Dermis blood vessel endothelial cell (primary cell): ENCODE measurements at places on chromosomes 6 and 20. TPM values are rescaled to one million over a fixed set of nuclear protein-coding genes. Genes with fewer than 3 reads are reported as not detected.

DNA sequence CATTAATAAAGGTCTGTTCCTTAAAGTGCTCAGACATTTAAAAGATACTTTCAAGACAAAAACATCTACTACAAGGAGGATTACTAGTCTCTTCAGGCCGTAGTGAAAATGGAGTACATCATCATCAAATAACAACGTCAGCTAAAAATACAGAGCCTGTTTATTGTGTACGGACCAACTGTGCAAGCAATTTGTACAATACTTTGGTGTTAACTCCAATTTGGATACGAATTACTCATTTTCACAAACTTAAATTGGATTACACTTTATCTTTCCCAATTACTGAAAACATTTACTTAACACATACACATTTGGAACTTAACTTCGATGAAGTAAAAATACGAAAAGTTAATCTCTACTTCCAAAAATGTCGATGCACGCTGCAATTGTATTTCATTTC lies 802 bp downstream of the CYP39A1 start:
- no peak for DNase-seq

GRCh38 chr6:46048646-46049297 lies 33.1 kb upstream of the CLIC5 start:
- no peak for DNase-seq

DNA sequence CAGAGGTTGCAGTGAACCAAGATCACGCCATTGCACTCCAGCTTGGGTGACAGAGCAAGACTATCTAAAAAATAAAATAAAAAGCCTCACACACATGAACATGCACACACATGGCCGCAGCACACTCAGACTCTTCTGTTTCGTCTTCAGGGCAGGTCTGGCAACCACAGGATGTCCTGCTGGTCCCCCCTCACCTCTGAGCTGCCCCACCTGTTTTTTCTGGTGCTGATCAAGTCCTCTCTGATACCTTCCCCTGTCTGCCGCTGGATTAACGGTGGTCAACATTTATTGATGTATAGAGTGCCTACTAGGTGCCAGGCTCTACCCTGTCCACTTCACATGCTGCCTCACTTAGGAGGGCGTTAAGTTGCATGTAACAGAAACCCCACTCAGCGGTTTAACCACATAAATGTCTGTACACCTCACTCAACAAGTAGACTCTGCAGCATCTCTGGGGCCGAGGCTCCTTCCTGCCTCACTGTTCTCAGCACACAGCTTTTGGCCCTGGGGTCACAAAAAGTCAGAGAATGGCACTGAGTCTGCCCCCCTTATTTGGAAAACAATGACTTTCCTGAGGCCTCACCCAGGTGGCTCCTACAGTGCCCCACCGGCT lies 4.5 kb upstream of the AP5S1 start:
- DNase-seq: no peak

ADGB gene
- not detected in 2 replicates for total RNA-seq

DNA sequence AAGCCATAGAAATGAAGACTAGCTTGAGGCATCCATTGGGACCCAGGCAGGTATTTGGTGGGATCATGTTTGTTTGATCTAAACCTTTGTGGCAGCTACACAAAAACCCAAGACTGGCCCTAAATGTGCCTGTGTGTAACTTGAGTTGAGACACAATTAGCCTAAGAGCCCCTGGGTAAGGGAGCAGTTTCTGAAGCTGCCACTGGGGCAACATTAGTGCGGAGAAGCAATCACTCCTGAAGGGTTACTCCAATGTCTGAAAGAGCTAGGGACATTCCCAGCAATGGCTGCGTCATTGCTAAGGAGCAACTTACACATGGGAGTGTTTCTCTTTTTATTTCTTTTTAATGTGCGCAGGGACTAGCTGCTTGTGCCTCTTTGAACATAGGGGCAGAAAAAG lies 67.9 kb upstream of the EEF1E1 start:
- no peak for DNase-seq

GRCh38 chr6:101663100-101663499 lies 269.6 kb downstream of the GRIK2 start:
- no peak for DNase-seq

DNA sequence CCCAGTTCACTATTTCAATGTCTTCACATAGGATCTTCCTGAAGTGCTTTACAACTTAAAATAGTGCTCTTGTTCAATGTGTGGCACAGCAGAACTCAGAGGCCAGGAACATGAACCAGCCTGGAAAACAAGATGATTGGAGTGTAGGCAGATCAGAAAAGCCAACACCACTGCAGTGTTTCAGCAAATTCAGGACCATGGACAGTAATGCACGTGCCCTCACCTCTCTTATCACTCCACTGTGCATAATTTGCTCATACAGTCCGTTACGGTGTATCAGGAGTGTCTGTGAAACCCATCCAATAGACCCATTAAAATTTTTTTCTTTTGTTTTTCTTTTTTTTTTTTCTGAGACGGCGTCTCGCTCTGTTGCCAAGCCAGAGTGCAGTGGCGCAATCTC lies 27.6 kb upstream of the HACE1 start:
- peak; percentile 64 for DNase-seq

FAM184A gene
- 0.17 and 0.33 TPM in 2 replicates for total RNA-seq

GSTA2 gene
- total RNA-seq: not detected in 2 replicates

DNA sequence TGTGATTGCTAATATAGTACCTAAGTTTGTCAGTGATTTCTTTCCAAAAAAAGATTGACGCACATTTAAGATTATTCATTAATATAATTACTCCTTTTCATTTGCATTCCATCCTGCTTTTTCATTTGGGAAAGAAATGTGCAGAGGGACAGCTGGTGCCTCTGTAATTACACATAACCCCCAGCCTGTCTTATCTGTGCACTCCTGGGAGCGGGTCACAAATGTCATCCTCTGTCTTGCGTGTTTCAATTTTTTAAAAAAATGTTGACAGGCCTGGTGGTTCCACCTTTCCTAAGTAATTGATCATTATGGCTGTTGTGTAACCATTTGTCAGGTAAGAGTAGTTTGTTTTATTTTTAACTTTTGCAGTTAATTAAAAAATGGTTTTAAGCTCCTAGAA lies 92.7 kb downstream of the SLX4IP start:
- DNase-seq: no peak
